ENCODE measurements at places on chromosomes 2 and 18. TPM values are rescaled to one million over a fixed set of nuclear protein-coding genes. Genes with fewer than 3 reads are reported as not detected.

GRCh38 chr2:218851286-218851685 lies 8.3 kb upstream of the WNT6 start:
- no peak for DNase-seq

ANXA4 gene
- total RNA-seq, result 82.9 TPM

DNA sequence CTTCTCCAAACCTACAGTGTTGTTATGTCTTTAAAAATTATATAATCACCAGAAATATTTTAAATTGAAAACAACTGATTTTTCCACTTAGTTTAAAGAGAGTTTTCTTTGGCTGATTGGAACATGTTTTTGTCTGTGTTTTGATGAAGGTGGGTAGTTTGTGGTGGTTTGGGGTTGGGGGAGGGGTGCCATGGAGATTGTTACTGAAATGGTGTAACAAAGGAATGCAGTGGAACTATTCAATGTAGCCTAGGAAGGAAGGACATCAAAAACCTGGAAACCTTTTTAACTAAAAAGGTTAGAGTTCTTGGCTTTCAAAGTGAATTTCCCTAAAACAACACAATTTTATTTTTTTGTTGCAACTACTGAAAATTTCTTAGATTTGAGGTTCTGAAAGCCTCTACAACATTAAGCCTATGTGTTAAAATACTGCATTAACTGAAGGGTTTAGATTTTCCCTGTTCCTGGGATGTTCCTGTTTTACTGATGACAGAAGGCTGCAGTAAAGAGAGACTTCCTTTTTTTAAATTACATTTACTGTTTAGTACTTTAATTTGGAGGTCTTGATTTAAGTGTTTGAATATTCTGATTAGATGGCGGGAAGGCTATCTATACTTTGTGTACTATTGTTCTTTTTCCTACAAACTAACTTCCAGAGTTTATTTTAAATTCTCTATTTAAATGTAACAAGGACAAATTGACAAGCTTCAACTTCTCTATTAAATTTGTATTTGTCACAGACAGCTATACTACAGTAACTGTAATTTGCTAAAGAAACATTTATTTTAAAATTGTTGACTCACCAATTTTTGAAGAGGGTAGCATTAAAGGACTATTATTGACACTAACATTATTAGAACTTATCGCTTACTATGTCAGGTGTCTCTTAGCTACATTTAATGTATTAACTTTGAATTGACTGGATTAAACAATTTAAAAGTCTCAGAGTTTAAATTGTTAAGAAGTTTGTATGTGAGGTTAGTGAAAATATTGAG lies 87.7 kb downstream of the LIMS1 start:
- DNase-seq, result no peak

DNA sequence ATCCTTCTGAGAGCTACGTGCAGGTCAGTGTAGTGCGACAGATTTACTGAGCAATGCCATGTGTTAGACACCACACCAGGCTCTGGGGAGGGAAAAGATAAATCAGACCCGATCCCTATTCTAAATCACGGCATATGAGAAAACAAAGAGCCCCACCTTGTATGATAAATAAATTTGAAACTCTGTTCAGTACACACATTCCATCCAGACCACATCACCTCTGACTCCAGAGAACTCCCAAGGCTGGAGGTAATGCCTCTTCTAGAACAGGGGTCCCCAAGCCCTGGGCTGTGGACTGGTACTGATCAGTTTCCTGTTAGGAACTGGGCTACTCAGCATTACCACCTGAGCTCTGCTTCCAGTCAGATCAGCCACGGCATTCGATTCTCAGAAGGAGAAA lies 77.3 kb downstream of the QPCT start:
- no peak for DNase-seq

DNA sequence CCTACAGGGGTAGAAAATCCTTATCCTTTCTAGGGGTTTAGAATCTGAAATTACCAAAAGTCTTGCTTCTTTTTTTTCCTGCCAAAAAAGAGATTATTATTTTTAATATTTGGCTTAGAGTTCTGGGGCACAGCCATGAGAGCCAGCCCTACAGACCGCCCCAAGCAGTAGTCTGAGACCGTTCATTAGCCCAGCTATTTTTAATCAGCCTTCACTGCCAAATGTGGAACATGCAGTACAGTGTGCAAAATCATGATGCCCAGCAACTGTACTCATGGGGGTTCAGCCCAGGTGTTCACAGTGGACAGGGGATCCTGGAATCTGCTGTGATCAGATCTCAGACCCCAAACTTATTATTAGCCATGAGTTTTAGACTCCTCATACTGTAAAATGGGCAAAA lies 60.4 kb downstream of the GRB14 start:
- DNase-seq, result no peak

LDLRAD4 gene
- not detected for total RNA-seq

DNA sequence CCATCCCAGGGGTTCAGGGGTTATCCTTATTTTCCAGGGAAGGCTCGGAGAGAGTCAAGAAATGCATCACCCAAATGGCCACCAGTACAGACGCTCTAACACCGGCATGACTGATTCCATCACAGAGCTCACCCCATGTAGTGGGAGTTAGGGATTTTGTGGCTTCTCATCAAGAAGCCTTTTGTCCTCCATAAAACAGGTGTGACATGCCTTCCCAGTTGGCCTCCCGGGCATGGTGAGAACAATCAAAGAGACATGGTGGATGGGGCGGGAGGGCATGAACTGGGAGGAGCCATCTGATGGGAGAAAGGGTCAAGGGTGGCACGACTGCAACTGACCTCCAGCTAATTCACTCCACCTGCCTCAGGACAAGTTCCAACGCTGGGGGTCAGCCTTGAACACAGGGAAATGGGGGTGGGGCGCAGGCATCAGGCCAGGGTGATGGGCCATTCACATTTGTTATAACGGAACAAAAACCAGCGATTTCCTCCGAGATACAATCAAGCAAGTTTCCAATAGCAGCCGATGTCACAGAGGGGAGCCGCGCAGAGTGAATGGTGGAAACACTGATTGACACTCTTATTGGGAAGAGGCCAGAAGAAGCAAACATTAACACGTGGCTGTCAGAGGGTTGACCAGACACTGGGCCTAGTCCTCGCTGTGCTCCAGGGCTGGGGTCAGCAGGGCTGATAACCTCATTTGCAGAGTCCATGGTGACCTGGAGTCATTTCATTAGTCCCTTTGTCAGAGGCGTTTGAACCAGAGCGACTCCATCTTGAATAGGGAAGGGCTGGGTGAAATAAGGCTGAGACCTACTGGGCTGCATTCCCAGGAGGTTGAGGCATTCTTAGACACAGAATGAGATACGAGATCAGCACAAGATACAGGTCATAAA lies 80.5 kb upstream of the HPCAL1 start:
- DNase-seq, result no peak

DNA sequence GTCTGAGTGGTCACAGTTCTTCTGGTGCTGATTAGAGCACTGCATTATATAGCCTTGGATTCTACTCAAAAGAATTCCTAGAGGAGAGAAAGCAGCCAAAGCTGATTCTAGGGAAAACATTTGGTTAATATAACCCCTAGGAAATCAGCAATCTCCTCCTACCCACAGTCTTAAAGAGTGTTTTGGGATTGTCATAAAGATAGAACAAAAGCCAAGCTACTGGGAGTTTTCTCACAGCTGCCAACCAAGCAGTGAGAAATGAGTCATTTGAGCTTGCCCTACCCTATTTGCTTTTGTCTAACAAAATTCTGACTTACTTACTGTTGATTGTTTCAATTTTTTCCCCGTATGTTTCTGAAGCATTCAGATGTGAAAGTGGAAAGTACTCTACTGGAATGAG lies 469.3 kb downstream of the PLCL1 start:
- peak; percentile 36 for DNase-seq
